ENCODE measurements at places on chromosomes 6 and 20.

GRCh38 chr20:34292496-34292895, 10.7 kb downstream of the AHCY start:
- no peak for DNase-seq

DNA sequence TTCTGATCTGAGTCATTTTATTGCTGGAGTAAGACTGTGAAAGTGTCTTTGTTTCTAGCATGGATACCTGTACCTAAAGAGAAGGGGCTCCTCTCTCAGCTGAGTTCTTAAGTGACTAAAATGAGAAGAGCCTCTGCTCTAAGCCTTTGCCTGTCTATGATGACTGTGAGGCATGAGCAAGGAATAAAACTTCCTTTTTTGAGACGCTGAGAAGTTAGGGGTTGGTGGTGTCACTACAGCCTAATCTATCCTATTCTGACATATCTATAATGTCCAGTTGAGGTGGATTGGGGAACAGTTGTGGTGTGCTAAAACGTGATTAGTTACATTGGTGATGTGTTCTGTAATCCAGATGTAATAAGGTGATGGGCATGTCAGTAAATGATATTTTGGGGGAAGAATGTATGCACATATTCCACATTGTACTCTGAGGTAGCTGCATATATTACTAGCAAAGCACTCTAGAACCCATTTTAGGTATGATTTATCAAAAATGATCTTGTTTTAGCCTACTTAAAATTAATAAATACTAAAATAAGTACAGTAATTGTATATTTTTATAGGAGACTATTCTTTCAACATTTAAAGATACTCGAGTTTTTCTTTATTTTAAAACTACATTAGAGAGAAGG, 18.1 kb downstream of the ADGRB3 start:
- peak; percentile 41 for DNase-seq

- no peak for DNase-seq
Measured at GRCh38 chr20:17985388-17986018, 16.7 kb downstream of the MGME1 start.

- DNase-seq = no peak
Measured at GRCh38 chr6:115310156-115310555, 750.5 kb downstream of the FRK start.

GRCh38 chr6:34717466-34717865, 20.9 kb upstream of the ILRUN start:
- DNase-seq = no peak

GRCh38 chr20:59013031-59013951, 5.9 kb upstream of the TUBB1 start:
- no peak for DNase-seq

- no peak for DNase-seq
Measured at GRCh38 chr20:37341632-37342031, 4.3 kb upstream of the SRC start.

DNA sequence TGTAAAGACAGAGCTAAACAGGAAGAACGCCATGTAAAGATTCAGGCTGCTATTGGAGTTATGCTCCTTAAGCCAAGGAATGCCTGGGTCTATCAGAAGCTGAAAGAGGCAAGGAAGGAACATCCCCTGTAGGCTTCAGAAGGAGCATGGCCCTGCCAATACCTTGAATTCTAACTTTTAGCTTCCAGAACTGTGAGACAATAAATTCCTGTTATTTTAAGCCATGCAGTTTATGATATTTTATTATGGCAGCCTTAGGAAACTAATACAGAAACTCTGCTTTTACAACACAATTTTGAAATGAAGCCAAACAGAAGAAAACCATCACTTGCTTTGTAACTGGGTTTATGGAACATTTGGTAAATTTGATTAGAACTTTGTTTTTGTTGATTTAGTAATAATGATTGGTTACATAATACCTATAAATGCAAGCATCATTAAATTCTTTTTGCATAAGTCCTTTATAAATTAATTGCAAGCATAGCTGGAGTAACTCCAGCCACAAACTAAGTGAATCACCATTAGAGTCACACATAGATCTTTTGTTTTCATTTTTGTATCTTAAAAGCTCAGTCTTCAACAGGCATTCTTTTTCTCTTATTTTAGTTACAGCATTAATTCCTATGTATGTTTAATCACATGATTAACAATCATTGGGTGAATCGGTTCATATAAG, 33.5 kb upstream of the TSPYL1 start:
- no peak for DNase-seq

DNA sequence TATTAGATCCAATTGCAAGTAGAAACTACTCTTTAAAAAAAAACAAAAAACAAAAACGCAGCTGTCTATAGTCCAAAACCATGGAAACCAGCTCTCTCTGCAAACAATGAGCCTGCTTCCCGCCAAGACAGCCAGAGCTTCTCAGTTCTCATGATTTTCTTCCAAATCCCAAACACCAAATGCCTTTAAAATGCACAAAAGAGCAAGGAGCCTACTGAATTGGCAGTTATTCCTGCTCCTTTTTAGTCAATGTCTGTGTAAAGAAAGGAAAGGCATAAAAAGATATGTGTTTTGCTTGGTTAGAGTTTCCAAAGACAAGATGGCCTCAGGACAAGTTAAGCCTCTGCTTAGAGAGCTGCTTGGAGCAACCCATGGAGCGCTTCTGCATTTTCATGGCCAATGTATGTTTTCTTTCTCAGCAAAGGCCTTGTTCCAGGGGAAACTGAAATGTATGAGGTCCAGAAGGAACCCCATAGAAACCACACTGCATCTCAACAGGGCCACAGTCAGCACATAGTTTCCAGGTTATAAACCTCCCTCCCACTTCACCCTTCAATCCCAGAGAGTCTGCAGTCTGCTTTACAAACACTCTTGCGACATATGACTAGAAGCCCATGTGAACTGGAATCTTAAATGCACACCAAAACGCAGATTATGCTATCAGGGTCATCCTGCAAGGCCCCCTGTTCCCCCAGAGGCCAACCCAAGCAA, 209.3 kb upstream of the TAB2 start:
- DNase-seq = no peak

- no peak for DNase-seq
Measured at GRCh38 chr20:11080781-11081377, 407.1 kb upstream of the JAG1 start.
